ENCODE measurements at places on chromosomes 5 and 9.

GRCh38 chr5:15008476-15008875 is 136.9 kb upstream of the ANKH start:
- DNase-seq: peak; percentile 97

DNA sequence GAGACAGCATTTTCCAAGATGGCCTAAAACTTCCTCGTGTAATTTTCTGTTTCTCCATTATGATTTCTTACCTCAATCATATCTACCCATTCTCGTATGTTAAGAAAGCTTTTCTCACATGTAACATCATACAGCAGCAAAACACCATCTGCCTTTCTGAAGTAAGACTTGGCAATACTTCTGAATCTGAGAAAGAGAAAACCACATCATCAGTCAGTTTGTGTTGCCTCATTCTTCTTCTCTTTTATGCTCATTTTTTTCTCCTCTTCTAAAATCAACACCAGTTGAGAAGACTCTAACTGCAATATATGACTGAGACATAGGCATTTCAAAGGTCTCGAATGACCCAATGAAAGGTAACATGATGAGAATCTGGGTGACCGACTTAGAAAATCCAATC is 66.0 kb downstream of the RASEF start:
- no peak for DNase-seq

- no peak for DNase-seq
Observed at GRCh38 chr5:95941756-95942155, 19.9 kb downstream of the ELL2 start.

GRCh38 chr5:14438195-14438606 is 143.4 kb upstream of the OTULINL start:
- DNase-seq: no peak

- DNase-seq: no peak
Observed at GRCh38 chr9:87547671-87548081, 50.0 kb downstream of the DAPK1 start.
